CD4-positive, alpha-beta T cell treated with Interleukin-12 subunit alpha and Interleukin-12 subunit beta, for 1 hour (primary cell): ENCODE measurements at places on chromosomes 5 and 9.
A peak's percentile ranks its signal among the peaks of the same experiment; 100 is the strongest.

DNA sequence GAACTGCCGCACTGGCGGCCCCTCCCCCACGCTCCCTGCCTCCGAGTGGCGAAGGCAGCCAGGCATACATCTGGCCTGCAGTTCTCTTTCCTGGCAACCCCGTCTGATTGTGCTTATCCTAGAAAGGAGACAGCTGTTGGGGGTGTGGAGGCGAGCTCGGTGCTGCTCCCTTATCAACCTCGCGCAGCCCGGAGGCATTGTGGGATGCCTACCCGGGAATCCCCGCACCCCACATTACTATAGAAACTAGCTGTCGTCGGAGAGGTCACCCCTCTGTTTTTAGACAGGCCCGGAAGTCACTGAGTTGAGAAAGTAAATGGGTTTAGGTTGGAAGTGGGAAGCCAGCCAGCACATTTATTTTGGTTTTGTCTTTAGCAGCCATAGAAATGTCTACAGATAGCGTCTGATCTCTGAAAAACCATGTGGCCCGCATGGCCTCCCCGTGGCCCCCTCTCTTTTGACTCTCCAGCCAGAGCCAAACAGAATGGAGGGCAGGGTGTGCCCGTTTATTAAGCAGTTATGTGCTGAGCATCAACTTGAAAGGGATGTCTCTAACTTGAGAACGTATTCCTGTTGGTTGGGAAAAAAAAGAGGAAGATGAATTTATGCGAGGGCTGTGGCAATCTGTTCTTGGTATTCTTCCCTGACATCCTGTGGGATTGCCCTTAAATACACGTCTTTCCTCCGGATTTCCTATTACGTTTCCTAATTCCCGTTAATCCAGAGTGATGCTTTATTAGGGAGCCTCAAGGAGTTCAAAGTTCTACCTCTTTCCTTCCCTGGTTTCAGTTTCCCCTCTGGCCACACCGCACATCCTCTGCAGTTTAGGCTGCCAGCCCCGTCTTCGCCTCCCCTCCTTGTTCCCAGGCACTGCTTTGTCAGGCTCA is 3.9 kb downstream of the STC2 start:
- DNase-seq: no peak

- DNase-seq: no peak
Measured at GRCh38 chr5:172729588-172729987, 41.4 kb downstream of the DUSP1 start.

GRCh38 chr9:127585161-127585819 is 26.8 kb upstream of the STXBP1 start:
- DNase-seq: no peak

- DNase-seq: no peak
Measured at GRCh38 chr5:33688526-33688925, 203.3 kb downstream of the ADAMTS12 start.

GRCh38 chr9:25742256-25742655 is 64.0 kb upstream of the TUSC1 start:
- no peak for DNase-seq

DNA sequence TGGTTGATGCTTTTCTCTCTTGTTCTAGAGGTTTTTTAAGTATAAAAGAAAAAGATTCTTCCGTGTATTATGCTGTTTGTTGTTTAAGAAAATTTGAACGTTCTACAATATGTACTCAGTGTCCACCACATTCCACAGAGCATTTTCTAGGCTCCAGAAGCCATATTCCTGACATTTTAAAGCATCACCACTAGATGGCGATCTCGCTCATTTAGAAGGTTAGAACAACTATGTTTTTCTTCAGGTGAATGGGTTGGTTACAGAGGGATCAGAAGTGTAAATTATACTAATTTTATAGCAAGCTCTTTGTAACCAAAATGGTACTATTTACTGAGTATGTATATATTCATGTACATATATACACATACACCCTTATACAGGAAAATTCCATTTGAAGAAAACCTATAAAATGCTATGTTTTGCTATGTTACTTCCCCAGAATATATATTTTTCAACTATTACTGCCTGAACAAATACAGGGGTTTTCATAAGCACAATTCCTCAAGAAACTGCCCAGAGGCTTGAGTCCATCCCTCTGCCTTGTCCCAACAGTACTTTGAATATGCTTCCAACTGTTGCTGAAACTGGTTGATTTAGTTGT is 284.3 kb downstream of the CCDC171 start:
- DNase-seq: peak; percentile 25

DNA sequence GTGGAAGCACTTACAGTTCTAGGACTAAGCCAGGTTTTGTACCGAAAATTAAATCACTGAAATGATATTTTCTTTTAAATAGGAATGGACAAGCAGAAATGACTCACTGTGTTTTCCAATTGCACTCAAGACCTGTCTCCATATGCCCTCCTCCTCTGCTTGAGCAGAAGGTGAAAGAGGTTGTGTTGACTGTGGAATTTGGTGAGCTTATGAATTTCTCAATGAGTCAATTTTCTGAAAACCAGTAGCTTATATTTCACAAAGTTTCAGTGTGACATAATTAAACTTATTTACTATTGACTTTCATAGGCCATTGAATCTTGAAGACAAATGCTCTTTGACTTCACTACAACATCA is 249.9 kb downstream of the NPR3 start:
- no peak for DNase-seq

- DNase-seq: no peak
Measured at GRCh38 chr5:143495821-143496275, 92.4 kb upstream of the NR3C1 start.

- no peak for DNase-seq
Measured at GRCh38 chr5:66818935-66819328, 222.7 kb downstream of the MAST4 start.
